ENCODE measurements at places on chromosomes 1 and 21. TPM values are rescaled to one million over a fixed set of nuclear protein-coding genes. Genes with fewer than 3 reads are reported as not detected.
A peak's percentile ranks its signal among the peaks of the same experiment; 100 is the strongest.

The YOD1 gene
- total RNA-seq: 5.1 TPM

The KCNJ9 gene
- total RNA-seq: not detected

The S100A14 gene
- total RNA-seq: not detected

The DCST1 gene
- not detected for total RNA-seq

The PCSK9 gene
- total RNA-seq: not detected

The DMRTA2 gene
- 1.8 TPM for total RNA-seq

The RRP1B gene
- total RNA-seq: 61.0 TPM

The IGSF3 gene
- 20.9 TPM for total RNA-seq

The RHD gene
- total RNA-seq: not detected

The PTPN7 gene
- total RNA-seq: not detected

DNA sequence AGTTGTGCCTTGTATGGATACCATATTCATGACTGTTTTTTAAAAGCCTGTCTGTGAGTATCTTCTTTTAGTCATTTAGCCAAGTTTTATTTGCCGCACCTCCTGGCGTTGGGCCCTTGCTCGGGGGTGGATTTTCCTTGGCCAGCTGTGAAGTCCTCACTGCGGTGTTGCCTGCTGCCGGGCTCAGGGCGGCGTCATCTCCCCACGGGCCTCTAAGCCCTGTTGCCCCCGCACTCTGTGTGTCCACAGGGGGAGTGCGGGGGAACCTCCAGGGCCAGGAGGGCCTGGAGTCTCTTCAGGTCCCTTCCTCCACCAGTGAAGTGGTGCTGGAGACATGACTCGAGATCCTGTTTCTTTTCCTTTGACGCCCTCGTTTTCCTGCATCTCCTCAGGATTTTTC lies 65.8 kb upstream of the DIP2A start:
- no peak for DNase-seq

DNA sequence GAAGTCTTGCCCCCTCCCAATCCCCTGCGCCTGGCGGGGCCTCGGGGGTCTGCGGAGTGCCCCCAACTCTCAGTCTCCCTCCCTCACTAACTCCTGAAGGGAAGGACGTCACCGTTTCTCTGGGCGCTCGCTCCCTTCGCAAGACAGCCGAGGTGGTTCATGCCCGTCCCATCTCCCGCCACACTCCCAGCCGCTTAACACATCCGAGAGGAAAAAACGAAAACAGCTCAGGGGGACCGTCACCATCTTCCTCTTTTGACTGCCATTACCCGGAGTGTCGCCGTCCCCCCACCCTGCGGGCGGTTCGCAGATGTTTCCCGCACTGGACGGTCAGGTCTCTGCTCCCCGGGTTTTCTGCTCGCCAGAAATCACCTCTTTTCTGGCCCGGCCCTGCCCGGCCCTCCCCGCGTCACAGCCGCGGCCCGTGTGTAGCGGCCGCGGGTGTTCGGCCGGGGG lies 532 bp downstream of the ERO1B start:
- DNase-seq: peak; percentile 21

- no peak for DNase-seq
Measured at GRCh38 chr1:230102472-230102871, 35.4 kb downstream of the GALNT2 start.

DNA sequence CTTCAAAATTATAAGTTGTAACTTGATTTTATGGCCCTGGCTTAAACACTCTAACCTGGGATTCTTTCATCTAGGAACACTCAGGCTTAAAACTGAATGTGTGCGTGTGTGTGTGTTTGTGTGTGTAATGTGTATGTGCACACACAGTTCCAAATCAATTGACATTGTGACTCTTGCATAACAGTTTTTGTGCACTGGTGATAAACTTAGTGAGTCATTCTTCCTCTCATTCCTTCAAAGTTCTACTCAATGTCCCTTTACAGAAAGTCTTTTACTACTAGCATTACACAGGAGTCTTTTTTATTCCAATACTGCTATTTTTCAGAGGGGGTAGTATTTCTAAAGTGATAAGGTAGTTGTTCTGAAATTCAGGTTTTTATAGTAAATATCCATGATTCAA lies 943.6 kb downstream of the KCNT2 start:
- peak; percentile 32 for DNase-seq

- no peak for DNase-seq
Measured at GRCh38 chr1:228374711-228375577, 31.7 kb downstream of the TRIM11 start.

DNA sequence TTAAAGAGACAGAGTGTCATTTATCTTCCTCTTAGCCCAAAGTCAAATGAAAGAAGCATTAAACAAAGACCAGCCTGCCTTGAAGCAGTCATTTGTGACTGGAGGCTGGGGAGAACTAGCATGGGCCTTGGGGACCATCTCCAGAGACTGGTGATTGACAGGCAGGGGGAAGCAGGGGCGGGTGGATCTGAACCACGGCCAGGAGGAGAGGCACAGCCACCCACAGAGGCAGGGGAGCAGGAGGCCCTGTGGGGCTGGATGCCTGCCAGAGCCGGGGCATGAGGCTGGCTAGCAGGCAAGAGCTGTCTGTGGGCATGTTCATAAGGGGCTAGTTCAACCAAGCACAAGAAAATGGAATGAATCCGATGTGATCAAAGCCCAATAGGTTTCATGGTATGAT lies 73.9 kb downstream of the PLXNA2 start:
- DNase-seq: no peak

DNA sequence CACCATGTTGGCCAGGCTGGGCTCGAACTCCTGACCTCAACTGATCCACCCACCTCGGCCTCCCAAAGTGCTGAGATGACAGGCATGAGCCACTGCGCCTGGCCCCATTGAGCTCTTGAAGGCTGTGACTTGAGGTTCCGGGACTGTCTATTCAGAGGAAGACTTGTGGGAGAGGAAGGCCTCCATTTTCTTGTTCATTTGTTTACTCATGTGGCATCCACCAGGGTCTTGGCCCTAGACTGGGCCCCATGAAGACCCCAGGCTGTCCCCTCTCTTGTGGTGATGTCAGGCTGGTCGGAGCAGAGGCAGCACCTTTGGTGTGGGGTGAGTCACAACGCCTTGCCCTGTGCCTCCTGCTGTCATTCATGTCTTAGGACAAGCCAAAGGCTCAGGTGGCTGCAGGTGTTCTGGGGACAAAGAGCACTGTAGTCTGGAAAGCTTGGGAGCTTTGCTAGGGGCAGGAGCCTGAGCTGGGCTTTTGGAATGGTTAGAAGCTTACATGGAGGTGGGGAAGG lies 224.6 kb upstream of the C1orf174 start:
- DNase-seq: no peak

- DNase-seq: peak; percentile 30
Measured at GRCh38 chr1:85581802-85582686, 1.5 kb downstream of the CCN1 start.

DNA sequence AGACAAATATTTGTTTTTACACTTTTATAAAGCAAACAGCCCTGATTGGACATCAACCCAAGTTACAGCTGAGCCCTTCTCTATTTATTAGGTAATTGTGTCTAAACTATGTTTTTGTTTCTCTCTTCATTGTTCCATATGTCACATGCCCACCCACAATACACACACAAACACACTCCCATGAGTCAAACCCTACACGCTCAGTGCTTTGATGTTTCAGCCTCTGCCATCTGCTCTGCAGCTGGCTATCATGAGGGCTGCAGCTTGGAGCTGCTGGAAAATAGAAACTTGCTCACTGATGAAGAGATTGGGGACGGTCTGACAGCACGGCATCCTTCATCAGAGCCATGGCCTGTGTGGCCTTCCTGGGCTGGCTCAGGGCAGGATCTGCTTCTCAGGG lies 41.7 kb downstream of the PSMG1 start:
- no peak for DNase-seq

DNA sequence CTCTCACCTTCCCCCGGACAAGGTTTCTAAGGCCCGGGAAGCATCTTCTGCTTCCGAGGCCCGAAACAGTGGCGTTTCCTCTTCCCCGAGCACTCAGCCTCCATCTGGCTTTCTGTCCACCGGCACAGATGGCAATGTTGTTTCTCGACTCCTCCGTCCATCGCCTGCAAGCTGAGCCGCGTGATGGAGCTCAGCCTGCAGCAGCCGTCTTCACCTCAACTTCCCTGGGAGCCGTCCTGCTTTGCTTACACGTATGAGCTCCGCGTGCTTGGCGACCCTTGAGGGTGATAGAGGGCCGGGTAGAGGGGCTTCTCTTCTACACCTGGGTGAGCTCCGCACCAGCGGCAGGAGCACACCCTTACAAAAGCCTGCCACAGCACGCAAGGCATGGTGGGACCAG lies 80.4 kb downstream of the AJAP1 start:
- DNase-seq: no peak

GRCh38 chr1:42176902-42177519 lies 12.5 kb upstream of the GUCA2A start:
- DNase-seq: peak; percentile 48

GRCh38 chr1:145714524-145715111 lies 4.7 kb upstream of the CD160 start:
- DNase-seq: no peak

- DNase-seq: no peak
Measured at GRCh38 chr1:25080294-25081209, 150.5 kb upstream of the RUNX3 start.

GRCh38 chr1:92980732-92981647 lies 19.7 kb upstream of the DIPK1A start:
- DNase-seq: no peak

All from A172 (cell line).